ENCODE measurements at places on chromosomes 1 and 21.

DNA sequence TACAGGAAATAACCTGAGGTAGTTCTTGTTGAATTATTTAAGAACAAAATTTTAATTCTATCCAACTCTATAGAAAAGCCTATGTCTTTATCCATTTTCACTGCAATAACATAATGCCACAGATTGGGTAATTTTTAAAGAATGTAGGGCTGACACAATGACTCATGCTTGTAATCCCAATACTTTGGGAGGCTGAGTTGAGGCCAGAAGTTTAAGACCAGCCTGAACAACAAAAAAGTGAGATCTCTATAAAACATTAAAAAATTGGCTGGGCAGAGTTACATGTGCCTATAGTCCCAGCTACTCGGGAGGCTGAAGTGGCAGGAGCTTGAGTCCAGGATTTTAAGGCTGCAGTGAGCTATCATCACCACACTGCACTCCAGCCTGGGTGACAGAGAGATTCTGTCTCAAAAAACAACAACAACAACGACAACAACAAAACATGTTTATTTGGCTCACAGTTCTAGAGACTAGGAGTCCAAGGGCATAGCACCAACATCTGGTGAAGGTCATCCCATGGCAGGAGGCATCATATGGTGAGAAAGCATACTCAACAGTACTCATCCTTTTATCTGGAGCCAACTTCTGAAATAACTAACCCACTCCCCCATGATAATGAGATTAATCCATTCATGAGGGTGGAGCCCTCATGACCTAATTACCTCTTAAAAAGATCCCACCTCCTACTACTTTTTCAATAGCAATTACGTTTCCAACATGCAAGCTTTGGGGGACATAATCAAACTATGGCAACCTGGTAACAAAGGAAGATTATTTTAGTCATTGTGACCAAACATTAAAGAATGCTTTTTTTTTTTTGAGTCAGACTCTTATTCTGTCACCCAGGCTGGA, 59.6 kb downstream of the ABL2 start:
- peak; percentile 26 for DNase-seq

- DNase-seq = no peak
These were observed 252.5 kb downstream of the SDCCAG8 start for GRCh38 chr1:243508303-243508713.

DNA sequence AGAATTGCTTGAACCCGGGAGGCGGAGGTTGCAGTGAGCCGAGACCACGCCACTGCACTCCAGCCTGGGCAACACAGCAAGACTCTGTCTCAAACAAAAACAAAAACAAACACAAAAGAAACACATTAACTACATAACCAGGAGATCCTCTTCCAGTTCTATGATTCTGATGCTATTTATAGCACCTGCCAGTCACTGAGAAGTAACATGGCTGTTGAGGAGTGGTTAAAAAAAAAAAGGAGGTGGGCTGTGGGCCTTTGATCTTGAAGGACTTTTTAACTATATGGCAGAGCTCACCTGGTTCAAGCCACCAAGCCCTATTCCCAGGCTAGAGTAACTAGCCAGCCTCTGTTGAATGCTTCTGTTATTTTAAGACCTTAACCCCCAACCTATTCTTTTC, 148.8 kb downstream of the ZBTB18 start:
- no peak for DNase-seq

DNA sequence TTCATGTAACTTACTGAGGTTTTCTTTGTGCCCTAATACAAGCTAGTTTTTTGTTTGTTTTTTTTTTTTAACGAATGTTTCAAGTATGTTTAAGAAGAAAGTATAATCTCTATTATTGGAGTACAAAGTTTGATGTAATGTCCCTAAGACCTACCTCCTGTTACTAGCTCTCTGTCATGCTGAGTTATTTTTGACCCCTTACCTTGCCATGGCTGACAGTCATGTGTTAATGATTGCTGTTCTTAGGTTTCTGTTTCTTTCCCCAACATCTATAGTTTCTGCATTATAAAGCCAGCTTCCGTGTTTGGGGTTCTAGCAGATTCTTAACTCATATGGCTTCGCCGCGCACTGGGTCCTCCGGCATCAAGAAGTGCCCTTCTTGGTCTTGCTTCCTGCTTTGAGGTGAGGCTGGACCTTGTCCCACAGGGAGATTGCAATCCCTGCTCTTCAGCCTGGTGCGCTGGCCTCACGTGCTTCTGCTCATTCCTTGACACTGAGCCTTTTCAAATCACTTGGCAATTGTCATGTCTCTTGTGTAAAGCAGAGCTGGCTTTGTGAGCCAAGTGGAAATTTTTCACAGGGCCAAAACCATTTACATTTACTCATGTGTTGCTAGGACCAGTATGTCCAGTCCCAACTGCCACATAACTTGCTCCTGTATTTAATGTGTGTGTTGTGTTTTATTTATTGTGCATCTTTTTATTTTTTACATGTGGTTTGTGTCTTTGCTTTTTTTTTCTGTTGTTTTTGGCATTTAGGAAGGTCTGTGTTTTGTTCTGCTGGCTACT, 135.0 kb upstream of the COL6A1 start:
- no peak for DNase-seq

- no peak for DNase-seq
These were observed 20.4 kb downstream of the CACHD1 start for GRCh38 chr1:64490213-64490818.

- no peak for DNase-seq
These were observed 7.7 kb upstream of the FBLIM1 start for GRCh38 chr1:15750924-15751323.

DNA sequence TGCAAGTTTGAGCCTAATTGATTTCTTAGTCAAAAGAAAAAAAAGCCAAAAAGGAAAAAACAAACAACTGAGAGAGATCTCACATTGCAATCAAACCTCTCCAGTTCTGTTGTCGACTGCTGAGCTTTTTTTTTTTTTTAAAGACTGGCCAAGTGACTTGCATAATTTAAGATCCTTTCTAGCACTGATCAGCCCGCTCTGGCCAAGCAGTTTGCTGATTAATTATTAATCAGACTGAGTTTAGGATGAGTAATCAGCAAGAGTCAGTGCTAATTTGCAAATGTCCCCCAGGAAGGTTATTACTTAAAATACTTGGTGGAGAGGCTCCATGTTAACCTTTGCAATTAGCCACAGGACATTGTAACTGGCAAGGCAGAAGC, 39.3 kb downstream of the HMGB4 start:
- DNase-seq = no peak

GRCh38 chr1:154833841-154834240, 36.2 kb downstream of the KCNN3 start:
- DNase-seq = no peak
